Activated B cell treated with CpG ODN at 0.5 μM for 24 hours (primary cell): ENCODE measurements at places on chromosomes 11 and 22. TPM values are rescaled to one million over a fixed set of nuclear protein-coding genes. Genes with fewer than 3 reads are reported as not detected.

The ST14 gene
- 22.6 and 23.9 TPM in 2 replicates for total RNA-seq

The SCGB2A2 gene
- total RNA-seq, result not detected in 2 replicates

The OAF gene
- 0.78 and 0.98 TPM in 2 replicates for total RNA-seq

The CD6 gene
- 6.7 and 12.0 TPM in 2 replicates for total RNA-seq

The MEI1 gene
- total RNA-seq, result 28.9 and 31.3 TPM in 2 replicates

The SCGB1A1 gene
- total RNA-seq, result not detected in 2 replicates

The HBD gene
- total RNA-seq, result not detected in 2 replicates

GRCh38 chr22:19855504-19856409 is 1.1 kb upstream of the GNB1L start:
- H3K4me1 ChIP-seq, result peaks cover 39% of the 10 kb centered on the region
- DNase-seq, result peak; percentile 34
- peak overlapping the region; percentile 88 for H3K27ac ChIP-seq
- no peaks in the 10 kb centered on the region for H3K27me3 ChIP-seq

DNA sequence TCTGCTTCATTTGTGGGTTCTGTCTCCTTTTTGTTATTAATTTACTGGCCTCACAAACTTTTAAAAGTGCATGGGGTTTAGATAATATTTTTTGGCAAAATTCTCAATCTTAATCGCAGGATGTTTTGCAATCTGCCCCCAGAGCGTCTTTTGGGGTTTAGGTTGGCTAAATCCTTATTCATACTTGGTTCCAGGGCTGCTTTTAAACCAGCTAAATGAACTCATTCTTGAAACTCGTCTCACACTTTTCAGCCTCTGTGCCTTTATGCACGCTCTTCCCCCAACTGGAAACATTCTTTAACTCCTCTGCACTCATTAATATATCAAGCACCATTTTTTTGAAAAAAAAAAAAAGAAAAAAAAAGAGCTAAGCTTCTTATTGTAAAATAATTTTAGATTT is 131.7 kb downstream of the KIF18A start:
- no peaks in the 10 kb centered on the region for H3K27me3 ChIP-seq
- no peaks in the 10 kb centered on the region for H3K4me1 ChIP-seq
- no peak overlapping the region for H3K4me3 ChIP-seq
- DNase-seq, result no peak
- H3K36me3 ChIP-seq, result no peaks in the 10 kb centered on the region

GRCh38 chr11:69531717-69532088 is 50.2 kb downstream of the LINC01488 start:
- no peak for DNase-seq
- H3K27ac ChIP-seq, result no peak overlapping the region
- H3K36me3 ChIP-seq, result no peaks in the 10 kb centered on the region
- no peaks in the 10 kb centered on the region for H3K27me3 ChIP-seq

GRCh38 chr11:121237686-121238658 is 54.6 kb upstream of the SC5D start:
- peaks cover 26% of the 10 kb centered on the region for H3K4me1 ChIP-seq
- H3K27me3 ChIP-seq, result peaks cover 2% of the 10 kb centered on the region
- peak overlapping the region; percentile 76 for H3K4me3 ChIP-seq
- peak overlapping the region; percentile 65 for H3K27ac ChIP-seq
- no peaks in the 10 kb centered on the region for H3K36me3 ChIP-seq

DNA sequence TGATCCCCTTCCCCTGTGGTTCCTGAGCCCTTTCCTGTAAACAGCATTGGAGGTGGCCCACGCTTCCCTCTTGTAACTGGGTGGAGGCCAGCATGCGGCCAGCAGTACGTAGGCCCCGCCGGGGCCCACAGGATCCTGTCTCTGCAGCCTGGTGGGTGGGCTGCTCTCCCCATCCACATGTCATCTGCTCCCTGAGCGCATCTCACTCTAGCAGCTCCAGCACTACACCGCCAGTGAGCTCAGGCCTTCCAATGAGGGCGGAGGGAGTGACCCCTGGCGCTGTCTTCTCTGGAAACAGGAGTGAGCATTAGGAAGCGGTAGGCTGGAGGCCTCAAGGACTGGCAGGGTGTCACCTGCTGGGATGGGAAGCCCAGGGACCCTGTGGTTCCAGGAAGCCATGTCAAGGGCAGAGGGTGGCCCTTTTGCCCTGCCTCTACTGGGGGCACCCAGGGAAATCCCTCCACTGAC is 363.9 kb downstream of the TBC1D22A start:
- no peaks in the 10 kb centered on the region for H3K27me3 ChIP-seq
- no peak overlapping the region for H3K27ac ChIP-seq
- H3K4me3 ChIP-seq, result no peak overlapping the region
- DNase-seq, result no peak
- peaks cover 41% of the 10 kb centered on the region for H3K36me3 ChIP-seq

- peaks cover 15% of the 10 kb centered on the region for H3K36me3 ChIP-seq
- H3K4me1 ChIP-seq, result peaks cover 85% of the 10 kb centered on the region
- peak overlapping the region; percentile 92 for H3K27ac ChIP-seq
Measured at GRCh38 chr11:63887386-63887999, 29.5 kb downstream of the RCOR2 start.

GRCh38 chr22:46625113-46625842 is 5.1 kb downstream of the GRAMD4 start:
- H3K4me1 ChIP-seq, result peaks cover 33% of the 10 kb centered on the region
- no peaks in the 10 kb centered on the region for H3K27me3 ChIP-seq
- no peak for DNase-seq
- peaks cover 19% of the 10 kb centered on the region for H3K36me3 ChIP-seq

GRCh38 chr11:127995921-127996320 is 591.4 kb downstream of the ETS1 start:
- no peak for DNase-seq
- H3K36me3 ChIP-seq, result no peaks in the 10 kb centered on the region
- no peaks in the 10 kb centered on the region for H3K4me1 ChIP-seq
- no peak overlapping the region for H3K27ac ChIP-seq
- H3K4me3 ChIP-seq, result no peak overlapping the region

DNA sequence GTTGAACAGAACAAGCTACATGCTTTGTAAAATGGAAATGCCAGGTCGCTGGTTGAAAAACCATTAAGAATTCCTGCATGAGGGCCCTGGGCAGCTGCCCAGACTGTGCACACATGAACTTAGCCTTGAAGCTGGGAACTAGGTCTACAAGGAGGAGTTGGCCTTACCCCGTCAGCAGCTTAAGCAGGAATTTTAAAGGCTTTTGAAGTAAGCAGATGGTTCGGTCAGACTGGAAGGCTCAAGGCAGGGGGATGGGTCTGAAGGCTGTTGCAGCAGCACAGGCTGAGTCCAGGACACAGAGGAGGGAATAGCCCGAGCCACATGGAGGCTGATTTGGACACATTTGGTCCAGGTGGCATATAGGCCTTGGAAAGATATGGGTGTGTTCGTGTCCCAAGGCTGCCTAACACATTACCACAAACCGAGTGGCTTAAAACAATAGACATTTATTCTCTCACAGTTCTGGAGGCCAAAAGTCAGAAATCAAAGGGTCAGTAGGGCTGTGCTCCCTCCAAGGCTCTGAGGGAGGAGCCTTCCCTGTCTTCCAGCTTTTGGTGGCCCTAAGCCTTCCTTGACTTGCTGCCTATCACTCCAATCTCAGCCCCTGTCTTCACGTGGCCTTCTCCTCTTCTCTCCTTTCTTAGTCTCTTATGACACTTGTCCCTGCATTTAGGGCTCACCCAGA is 11.6 kb downstream of the LIF start:
- H3K36me3 ChIP-seq, result no peaks in the 10 kb centered on the region
- DNase-seq, result no peak
- no peak overlapping the region for H3K27ac ChIP-seq
- no peak overlapping the region for H3K4me3 ChIP-seq

DNA sequence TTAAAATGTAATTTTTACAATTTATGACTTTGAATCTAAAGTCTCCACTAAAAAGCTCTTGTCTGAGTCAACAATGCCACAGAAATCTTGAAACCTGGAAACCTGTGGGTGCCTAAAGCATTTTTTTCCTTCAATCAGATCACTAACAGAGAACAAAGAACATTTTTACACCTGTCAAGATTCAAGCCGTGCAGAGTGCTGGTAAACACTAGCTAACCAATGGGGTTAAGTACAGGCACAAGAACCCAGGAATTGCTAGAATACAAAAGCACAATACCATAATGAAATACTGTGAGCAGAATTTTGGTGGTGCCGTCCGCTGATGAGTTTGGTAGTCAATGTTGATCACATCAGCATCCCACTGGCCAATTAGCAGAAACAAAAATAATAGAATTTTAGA is 380.3 kb upstream of the PITPNB start:
- no peaks in the 10 kb centered on the region for H3K27me3 ChIP-seq
- H3K4me1 ChIP-seq, result peaks cover 11% of the 10 kb centered on the region
- no peaks in the 10 kb centered on the region for H3K36me3 ChIP-seq
- no peak for DNase-seq
- H3K4me3 ChIP-seq, result no peak overlapping the region

DNA sequence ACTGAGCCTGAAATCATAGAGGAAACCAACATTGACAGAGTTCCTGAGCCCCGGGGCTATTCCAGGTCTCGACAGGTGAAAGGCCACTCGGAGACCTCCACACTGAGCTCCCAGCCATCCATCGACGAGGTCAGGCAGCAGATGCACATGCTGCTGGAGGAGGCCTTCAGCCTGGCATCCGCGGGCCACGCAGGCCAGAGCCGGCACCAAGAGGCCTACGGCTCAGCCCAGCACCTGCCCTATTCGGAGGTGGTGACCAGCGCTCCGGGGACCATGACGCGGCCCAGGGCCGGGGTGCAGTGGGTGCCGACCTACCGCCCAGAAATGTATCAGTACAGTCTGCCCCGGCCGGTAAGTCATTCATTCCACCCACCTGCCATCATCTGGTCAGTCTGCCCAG is 54.9 kb downstream of the C11orf91 start:
- H3K4me1 ChIP-seq, result no peaks in the 10 kb centered on the region
- no peak for DNase-seq
- H3K27ac ChIP-seq, result no peak overlapping the region
- no peaks in the 10 kb centered on the region for H3K36me3 ChIP-seq

- H3K27me3 ChIP-seq, result no peaks in the 10 kb centered on the region
- no peak overlapping the region for H3K4me3 ChIP-seq
- no peak overlapping the region for H3K27ac ChIP-seq
- DNase-seq, result no peak
Measured at GRCh38 chr22:27195094-27195493, 537.7 kb downstream of the MIAT start.

DNA sequence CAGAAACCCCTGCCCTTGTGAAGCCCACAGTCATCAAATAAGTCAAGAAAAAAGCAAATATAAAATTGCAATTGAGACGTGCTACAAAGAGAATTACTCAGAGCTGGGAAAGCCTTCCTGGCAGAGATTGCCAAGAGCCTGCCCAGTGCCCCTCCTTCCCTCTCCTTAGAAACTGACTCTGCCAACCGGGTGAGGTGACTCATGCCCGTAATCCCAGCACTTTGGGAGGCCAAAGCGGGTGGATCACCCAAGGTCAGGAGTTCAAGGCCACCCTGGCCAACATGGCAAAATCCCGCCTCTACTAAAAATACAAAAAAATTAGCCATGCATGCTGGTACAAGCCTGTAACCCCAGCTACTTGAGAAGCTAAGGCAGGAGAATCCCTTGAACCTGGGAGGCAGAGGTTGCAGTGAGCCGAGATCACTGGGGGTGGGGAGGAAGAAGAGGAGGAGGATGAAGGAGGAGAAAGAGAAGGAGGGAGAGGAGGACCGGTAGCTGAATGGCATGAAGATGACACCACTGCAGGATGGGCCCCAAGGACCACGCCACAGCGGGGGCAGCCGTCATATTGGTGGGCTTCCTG is 76.1 kb upstream of the RTL6 start:
- H3K36me3 ChIP-seq, result no peaks in the 10 kb centered on the region
- DNase-seq, result no peak
- no peak overlapping the region for H3K4me3 ChIP-seq

DNA sequence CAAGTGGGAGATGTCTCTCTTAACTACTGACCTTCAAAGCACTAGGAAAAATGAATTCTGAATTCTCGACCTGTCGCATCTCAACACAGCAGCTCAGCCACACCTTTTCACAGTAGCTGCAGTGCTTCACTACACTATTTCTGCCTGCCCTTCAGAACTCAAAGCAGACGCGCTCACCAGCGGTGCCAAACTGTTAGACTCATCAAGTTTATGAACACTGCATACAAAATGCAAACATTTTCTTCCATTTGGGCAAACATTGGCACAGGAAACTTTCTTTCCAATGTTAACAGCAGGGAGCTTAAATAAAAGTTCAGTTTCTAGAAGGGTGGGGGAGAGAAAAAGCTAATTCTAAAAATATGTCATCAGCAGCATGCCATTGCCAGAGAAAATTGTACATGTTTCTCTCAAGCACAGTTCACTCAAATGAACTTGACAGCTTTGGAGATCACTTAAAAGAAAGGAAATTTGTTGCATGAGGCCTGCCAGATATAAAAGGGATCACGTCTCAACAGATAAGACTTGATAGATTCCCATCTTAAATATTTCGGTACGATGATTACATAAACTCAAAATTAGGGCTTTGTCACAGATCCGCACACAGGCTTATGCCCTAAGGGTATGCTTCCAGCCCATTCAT is 82.7 kb downstream of the CADM1 start:
- H3K27me3 ChIP-seq, result no peaks in the 10 kb centered on the region
- no peaks in the 10 kb centered on the region for H3K4me1 ChIP-seq
- no peaks in the 10 kb centered on the region for H3K36me3 ChIP-seq
- no peak overlapping the region for H3K4me3 ChIP-seq
- H3K27ac ChIP-seq, result no peak overlapping the region
- DNase-seq, result no peak

DNA sequence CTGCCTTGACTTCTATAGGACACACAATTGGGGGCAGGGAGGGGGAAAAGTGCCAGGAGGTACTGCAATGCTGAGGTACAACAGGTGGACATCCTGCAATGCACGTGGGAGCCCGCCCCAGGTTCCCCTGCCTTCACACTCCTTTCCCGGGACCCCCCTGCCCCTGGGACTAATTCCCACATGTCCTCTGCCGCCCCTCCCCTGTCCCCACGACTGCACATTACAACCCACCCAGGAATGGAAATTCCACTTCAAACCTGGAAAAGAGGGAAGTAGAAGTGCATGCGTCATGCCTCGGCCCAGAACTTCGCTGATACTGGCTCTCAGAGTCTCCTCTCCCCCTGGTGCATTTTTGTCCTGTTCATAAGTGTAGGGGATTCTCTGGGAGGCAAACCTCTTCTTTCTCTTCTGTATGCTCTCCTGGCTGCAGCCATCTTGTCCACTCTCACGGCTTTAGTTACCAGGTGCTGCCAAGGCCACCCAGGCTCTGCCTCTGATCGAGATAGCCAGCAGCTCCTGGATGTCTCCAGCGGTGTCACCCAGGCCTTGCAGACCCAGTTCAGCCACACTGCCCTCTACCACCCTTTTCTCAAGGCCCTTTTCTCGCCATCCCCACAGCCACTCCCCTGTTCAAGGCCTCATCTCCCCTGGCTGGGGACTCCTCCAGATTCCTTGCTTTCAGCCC is 43.7 kb downstream of the GDPD5 start:
- no peaks in the 10 kb centered on the region for H3K27me3 ChIP-seq
- DNase-seq, result no peak
- no peak overlapping the region for H3K4me3 ChIP-seq
- H3K4me1 ChIP-seq, result no peaks in the 10 kb centered on the region
- no peaks in the 10 kb centered on the region for H3K36me3 ChIP-seq

- DNase-seq, result no peak
- H3K4me1 ChIP-seq, result no peaks in the 10 kb centered on the region
- H3K27ac ChIP-seq, result no peak overlapping the region
Measured at GRCh38 chr11:79507706-79508105, 66.9 kb upstream of the TENM4 start.

- H3K27me3 ChIP-seq, result no peaks in the 10 kb centered on the region
- no peak for DNase-seq
- peak overlapping the region; percentile 35 for H3K4me3 ChIP-seq
- peaks cover 35% of the 10 kb centered on the region for H3K36me3 ChIP-seq
- peaks cover 75% of the 10 kb centered on the region for H3K4me1 ChIP-seq
- H3K27ac ChIP-seq, result peak overlapping the region; percentile 80
Measured at GRCh38 chr11:130122141-130122575, 37.4 kb upstream of the ST14 start.

GRCh38 chr11:134358856-134359490 is 27.2 kb downstream of the GLB1L2 start:
- no peaks in the 10 kb centered on the region for H3K36me3 ChIP-seq
- no peak overlapping the region for H3K4me3 ChIP-seq
- H3K27ac ChIP-seq, result no peak overlapping the region
- DNase-seq, result no peak
- no peaks in the 10 kb centered on the region for H3K4me1 ChIP-seq
